ENCODE measurements at places on chromosomes 6 and 20.

- DNase-seq = no peak
Observed at GRCh38 chr6:137746264-137746663, 120.8 kb upstream of the TNFAIP3 start.

- no peak for DNase-seq
Observed at GRCh38 chr6:107187630-107188029, 72.3 kb upstream of the BEND3 start.

DNA sequence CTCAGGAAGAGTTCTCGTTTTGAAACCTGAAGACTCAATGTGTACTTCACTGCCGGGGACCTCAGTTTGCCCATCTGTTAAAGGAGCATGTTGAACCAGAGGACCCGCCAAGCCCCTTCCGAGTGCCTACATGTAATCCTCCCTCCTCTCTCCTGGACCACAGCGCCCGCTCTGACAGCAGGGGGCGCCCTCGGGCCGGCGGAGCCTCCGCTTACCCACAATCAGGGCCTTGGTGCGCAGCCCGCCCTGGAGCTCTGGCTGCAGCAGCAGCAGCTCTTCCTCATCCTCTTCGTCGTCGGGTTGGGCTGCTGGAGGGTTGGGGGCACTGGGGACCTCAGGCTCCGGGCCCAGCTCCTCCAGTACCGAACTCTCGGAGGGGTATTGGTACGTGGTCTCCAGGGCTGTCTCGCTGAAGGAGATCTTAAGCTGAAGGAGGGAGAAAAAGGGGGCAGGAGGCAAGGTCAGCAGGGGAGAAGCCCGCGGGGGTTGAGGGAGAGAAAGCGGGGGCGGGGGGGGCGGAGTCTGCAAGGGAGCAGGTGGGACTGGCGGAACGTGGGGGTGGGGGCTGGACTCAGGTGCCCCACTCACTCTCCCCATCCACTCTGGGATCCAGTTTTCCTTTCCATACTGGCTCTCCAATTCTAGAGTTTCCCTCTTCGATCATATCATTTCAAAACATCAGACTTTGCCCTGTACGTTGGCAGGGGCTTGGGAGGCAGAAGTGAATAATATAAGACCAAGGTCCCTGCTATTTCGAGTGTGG, 6.3 kb upstream of the DHX16 start:
- DNase-seq = peak; percentile 89

DNA sequence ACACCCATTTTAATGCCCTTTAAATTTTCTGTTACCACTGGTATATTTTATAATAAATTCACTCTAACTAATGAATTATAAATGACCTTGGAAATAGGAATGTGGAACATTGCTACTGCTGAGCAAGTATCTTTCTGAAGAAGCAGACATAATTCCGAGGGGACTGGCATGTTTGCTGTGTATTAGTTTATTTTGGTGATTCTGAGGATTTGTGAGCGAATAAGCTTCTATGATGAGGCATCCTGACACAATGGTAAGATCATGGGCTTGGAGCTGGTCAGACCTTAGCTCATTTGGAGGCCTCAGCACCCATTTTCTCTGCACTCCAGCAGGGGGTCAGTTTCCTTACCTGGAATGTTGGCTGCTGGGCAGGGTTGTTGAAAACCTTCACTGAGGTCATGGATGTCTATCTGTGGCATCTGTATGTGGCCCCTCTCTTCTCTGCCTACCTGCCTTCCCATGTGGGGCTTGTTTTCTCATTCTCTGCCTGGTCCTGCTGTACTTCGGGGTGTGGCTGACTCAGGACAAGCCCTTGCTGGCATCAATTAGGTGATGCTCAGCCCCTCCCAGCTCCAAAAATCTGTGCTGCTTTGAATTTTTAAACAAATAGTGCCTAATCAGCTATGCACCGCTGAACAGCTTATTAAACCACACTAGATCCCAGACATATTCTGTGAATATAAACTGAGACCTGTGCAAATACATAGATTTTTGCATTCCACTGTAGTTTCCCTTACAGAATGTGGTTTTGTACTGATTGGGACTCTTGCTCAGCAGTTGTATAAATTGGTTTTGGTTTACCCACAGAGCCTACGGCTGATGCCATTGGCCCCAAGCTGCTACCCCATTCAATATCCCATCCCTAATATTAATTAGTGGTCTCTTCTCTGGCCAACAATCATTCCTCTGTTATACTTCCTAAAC, 10.7 kb downstream of the ARID1B start:
- DNase-seq = no peak

DNA sequence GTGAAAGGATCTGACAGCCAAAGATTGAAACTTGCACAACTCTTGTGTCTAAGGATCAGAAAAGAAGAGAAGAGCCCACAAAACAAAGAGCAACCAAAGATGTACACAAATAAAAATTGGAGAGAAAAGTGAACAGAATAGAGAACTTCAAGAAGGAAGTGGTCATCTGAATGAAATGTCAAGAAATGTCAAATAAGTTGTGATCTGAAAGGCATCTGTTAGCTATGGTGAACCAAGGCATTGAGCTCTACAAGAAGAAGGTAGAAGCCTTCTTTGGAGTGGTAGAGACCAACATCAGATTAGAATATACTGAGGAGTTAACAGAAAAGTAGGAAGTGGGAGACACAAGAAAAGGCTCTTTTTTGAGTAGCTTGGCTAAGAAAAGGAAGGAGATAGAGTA, 28.5 kb downstream of the IL17F start:
- no peak for DNase-seq

GRCh38 chr6:169274781-169275180, 21.1 kb upstream of the THBS2 start:
- no peak for DNase-seq

GRCh38 chr6:1890071-1890470, 280.4 kb downstream of the FOXC1 start:
- no peak for DNase-seq

DNA sequence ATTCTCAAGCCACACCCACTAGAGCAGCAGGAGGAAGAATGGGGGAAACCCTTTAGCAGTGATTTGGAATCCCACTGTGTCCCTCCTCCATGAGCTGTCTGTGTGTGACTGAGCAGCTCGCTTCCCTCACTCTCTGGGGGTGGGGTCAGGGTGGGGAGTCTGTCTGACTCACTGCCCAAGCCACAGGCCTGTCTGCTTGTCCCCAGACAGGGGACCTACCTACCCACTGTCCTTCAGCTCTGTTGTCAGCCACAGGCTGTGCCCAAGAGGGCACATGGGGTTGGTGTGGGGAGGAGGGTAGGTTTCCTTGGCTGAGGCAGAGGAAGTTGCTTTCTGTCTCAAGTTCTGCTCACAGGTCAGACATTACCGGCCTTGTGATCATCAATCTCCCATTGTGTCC, 127.0 kb downstream of the MAFB start:
- DNase-seq = peak; percentile 69

Measured in CD4-positive, alpha-beta T cell treated with Interferon alpha-2 for 1 hour (primary cell).